ENCODE measurements at places on chromosomes 2 and 18. TPM values are rescaled to one million over a fixed set of nuclear protein-coding genes. Genes with fewer than 3 reads are reported as not detected.

The PSMA8 gene
- not detected for total RNA-seq

DNA sequence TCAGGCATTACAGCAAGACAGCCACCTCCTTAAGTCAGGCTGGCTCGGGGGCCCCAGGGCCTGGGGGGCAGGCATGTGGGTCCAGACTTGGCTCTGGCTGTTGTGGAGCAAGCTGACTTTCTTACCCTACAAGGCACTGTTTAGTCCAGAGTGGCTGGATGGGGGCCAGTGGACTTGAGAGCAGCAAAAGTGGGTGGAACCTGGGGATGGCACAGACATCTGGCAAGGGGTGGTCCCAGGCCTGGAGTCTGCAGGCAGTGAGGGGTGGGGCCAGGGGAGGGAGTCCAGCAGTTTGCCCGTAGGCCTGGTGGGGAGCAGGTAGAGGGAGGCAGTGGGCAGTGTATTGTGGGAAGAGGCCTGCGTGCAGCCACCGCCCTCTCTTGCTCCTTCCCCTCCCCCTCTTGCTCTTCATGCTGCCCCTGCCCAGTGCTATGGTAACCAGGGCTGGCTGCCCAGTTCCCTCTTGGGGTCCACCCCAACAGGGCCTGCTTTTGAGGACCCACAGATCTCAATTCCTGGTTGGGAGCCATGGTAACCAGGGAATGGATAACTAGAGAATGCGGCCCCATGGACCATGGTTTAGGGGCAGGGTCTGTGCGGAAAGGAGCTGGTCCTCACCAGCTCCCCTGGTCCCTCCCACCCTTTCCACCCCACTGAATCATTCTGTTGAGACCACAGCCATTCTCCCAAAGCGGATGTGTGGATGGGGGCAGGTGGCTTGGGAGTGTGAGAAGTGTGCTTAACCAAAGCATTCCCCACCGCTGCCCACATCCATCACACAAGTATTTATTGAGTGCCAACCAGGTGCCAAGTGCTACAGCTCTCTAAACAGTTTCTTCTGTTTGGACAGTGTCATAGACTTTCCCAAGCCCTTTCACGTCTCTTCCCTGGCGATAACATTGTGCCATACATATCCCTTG is 19.3 kb downstream of the SPEG start:
- no peak for DNase-seq

- DNase-seq = no peak
Observed at GRCh38 chr2:172842511-172843265, 107.0 kb downstream of the RAPGEF4 start.

The ALLC gene
- total RNA-seq = not detected

The ANKRD30BL gene
- total RNA-seq = not detected

DNA sequence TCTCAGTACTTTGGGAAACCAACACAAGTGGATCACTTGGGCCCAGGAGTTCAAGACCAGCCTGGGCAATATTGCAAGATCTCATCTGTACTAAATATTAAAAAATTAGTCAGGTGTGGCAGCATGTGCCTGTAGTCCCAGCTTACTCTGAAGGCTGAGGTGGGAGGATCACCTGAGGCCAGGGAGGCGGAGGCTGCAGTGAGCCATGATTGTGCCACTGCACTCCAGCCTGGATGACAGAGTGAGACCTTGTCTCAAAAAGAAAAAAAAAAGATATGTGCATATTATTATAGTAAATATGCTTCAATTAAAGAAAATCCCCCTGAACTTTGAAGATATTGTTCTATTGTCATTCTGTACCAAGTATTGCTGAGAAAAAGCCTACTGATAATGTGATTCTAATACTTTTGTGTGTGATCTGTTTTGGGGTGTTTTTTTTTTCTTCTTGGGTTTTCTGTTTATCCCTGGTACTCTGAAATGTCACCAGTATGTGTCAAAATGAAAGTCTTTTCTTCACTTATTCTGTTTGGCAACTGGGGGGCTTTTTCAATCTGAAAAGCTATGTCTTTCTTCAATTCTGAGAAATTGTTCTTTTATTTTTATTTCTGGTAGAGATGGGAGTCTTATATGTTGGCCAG is 13.2 kb downstream of the NEURL3 start:
- DNase-seq = no peak

The PLGLB1 gene
- not detected for total RNA-seq

The IL1R1 gene
- total RNA-seq = 5.7 TPM

DNA sequence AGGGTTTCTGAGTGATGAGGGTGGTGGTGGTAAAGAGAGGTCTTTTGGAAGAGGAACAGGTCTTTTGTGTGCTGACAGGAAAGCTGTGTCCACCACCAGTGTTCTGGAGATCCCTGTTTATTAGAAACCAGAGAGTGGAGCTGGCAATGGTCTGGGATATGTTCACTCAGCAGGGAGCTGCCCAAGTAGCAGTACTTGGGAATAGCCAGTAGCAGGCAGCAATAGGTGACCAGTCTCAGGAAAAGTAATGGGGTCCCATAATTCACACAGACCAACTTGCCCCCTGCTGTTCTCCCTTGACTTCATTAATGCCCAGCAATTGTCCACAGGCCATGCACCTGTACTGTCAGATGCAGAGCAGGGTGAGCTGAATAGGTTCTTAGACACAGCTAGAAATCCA is 1.8 kb downstream of the TSPYL6 start:
- DNase-seq = no peak

The TBC1D8 gene
- 10.2 TPM for total RNA-seq

DNA sequence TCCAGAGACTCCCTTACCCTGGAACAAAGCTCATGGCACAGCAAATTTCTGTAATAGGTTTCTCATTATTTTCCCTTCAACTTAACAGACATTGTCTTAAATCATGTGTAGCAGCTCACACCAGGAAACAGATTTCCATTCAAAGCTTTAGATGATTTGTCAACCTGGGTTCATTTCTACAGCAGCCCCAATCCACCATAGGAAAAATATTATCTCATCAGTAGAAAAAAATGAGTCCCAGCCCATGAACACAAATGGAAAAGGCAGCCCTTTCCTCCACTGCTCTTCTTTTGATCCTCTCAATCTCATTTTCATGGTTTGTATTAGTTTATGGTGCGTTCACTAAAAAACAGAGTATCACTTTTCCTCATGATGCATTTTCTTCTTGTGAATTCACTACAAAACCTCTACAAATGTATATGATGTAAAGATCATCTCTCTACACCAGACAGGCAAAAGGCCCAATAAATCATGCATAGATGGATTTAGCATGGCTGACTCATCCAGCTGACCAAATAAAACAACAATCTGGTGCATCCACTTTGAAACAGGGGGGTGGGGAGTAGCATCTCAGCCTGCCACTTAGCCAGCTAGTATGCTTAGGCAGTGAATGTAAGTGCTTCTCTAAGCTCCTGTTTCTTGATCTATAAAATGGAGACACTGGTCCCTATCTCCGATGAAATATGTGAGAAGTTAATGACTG is 78.6 kb downstream of the SATB2 start:
- DNase-seq = no peak

The SOX11 gene
- 17.1 TPM for total RNA-seq

The SKA1 gene
- 23.9 TPM for total RNA-seq

DNA sequence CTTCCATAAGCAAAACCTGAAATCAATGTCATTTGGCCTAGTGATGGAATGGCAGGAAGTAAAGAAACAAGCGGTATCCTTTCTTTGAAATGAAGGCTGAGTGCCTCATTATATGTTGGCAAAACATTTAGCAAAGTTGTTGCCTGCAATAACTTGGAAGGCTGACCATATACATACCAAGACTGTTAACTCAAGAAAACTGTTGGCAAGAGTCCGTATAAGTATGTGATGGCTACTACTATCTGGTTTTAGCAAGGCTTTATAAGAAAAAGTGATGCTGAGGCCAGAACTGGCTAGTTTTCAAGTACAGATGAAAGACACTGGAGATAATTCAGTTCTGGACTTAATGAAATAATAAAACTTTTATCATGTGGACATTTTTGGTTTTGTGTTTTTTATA is 356.2 kb downstream of the ZNF521 start:
- no peak for DNase-seq

- no peak for DNase-seq
Observed at GRCh38 chr18:74389991-74390390, 67.1 kb downstream of the DIPK1C start.

The NYAP2 gene
- not detected for total RNA-seq

GRCh38 chr2:144668493-144669110 is 148.7 kb upstream of the ZEB2 start:
- DNase-seq = no peak

DNA sequence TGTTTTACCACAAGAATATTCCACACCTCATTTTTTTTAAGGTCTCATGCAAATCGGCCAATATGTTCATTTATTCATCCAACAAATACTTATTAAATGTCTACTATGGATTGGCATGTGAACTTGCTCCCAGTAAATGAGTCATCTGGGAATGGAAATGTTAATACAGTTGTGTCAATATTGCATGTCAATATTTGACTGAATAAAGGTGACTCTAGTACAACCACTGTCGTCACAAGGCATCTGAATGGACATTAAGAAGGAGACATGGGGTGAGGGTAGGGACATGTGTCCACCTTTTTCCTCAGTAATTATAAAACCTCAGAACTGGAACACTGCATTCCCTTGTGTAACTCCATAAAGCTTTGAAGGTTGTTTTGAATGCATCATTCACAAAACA is 365.4 kb downstream of the ADCYAP1 start:
- DNase-seq = no peak

DNA sequence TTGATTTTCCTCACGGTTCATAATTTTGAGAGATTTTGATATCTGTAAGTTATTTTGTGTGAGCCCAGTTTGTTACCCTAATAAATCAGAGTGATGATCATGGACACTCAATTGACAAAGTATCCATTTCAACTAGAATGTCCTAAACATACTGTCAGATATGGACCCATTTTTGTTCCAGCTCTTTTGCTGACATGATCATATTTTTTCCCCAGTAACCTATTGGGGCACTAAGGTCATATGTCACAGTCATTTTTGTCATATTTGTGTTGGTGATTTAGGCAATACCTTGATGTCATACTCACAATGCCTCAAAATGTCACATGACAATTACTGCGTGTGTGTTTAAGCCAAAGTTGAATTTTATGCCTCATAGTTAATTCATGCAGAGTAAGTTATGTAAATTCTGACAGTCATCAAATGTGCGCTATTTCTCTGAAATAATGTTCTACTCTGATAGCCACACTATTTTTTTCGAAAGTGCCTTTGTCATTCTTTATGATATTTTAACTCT is 218.7 kb downstream of the ARHGAP15 start:
- no peak for DNase-seq

GRCh38 chr2:113223813-113224212 is 50.0 kb downstream of the PSD4 start:
- no peak for DNase-seq

DNA sequence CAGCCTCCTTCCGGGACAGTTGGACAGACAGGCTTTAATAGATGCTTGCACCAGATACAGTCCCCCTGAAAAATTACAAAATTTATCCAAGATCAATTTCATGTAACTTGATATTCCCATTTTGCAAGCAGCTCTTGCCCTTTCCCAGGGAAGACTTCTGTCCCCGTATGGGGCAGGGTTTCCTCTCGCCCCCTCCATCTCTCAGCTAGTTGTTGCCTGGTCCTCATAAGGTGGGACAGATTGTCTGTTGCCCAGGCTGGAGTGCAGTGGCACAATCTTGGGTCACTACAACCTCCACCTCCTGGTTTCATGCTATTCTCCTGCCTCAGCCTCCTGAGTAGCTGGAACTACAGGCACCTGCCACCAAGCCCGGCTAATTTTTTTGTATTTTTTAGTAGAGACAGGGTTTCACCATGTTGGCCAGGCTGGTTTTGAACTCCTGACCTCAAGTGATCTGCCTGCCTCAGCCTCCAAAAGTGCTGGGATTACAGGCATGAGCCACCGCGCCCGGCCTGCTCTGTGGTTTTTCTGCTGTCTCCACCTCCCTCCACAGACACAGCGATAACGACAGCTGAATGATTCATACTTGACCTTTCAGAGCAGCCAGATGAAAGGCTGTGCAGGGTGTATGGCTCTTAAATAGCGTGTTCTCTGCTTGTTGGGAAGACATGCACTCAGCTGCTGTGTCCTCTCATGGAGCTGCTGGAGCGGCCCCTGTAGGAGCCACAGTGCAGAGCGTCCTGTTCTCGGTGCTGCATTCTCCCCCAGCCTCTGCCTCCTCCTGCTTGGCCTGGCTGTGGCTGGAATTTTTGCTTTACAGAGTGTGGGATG is 61.4 kb downstream of the TTC39C start:
- DNase-seq = peak; percentile 46

- no peak for DNase-seq
Observed at GRCh38 chr18:9916077-9916639, 2.3 kb downstream of the VAPA start.

- DNase-seq = peak; percentile 79
Observed at GRCh38 chr18:2173486-2173885, 397.8 kb downstream of the METTL4 start.

The SLC16A14 gene
- total RNA-seq = 1.0 TPM

GRCh38 chr2:162211732-162212131 is 31.5 kb downstream of the FAP start:
- DNase-seq = no peak

GRCh38 chr2:47196046-47196445 is 40.9 kb upstream of the STPG4 start:
- no peak for DNase-seq

GRCh38 chr2:3034396-3034795 is 343.2 kb downstream of the EIPR1 start:
- no peak for DNase-seq

DNA sequence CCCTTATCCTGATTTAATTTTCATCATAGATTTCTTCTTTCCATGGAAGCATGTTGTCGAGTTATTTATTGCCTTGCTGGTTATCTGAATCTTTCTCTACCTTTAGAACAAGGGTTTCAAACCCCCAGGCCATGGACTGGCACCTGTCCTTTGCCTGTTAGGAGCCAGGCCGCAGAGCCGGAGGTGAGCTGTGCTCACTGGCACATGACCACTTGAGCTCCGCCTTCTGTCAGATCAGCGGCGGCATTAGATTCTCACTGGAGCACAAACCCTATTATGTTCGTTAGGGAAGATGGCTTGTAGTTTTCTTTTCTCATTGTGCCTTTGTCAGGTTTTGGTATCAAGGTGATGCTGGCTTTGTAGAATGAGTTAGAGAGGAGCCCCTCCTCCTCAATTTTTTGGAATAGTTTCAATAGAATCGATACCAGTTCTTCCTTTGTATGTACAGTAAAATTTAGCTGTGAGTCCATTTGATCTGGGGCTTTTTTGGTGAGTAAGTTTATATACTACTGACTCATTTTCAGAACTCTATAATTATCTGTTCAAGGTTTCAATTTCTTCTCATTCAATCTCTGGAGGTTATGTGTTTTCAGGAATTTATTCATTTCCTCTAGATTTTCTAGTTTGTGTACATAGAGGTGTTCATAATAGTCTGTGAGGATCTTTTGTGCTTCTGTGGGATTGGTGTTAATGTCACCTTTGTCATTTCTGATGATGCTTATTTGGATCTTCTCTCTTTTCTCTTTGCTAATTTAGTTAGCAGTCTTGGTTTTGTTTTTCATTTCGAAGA is 668.0 kb upstream of the FAM98A start:
- DNase-seq = no peak
